ENCODE measurements at places on chromosomes 7 and 10. TPM values are rescaled to one million over a fixed set of nuclear protein-coding genes. Genes with fewer than 3 reads are reported as not detected.

DNA sequence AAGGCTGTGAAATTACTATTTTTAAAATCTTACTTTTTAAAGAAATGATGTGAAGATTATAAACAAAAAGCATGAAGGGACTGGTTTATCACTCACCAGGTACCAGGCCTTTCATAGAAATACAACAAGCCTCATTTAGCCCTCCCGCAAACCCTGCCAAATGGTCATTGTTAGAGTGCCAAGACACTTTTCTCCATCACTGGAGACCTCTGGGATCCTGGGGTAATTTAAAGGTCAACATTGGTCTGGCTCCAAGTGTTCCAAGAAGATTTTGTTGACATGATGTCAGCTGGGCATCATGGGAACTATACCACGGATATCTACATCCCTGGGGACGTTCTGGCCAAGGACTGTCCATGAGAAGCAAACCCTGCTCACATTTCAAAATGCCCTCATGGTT, 138.0 kb upstream of the FRMD4A start:
- no peak for DNase-seq

DNA sequence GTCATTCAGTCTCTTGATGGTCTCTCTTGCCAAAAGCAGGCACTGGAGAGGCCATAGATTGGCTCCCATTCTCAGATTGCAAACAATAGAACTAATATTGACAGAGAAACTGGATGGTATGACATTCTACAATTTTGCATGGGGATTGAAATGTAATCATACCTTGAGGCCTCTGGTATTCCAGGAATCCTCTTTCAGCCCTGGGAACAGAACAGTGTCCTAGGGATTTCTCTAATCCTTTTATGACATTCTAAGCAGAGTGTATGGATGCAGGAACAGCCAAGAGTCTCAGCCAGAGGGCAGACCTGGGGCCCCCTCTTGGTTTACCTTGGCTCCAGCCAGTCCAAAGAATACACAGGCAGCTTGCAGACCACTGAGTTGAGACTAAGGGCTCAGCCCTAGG, 206.4 kb downstream of the KCNMA1 start:
- DNase-seq: no peak

DNA sequence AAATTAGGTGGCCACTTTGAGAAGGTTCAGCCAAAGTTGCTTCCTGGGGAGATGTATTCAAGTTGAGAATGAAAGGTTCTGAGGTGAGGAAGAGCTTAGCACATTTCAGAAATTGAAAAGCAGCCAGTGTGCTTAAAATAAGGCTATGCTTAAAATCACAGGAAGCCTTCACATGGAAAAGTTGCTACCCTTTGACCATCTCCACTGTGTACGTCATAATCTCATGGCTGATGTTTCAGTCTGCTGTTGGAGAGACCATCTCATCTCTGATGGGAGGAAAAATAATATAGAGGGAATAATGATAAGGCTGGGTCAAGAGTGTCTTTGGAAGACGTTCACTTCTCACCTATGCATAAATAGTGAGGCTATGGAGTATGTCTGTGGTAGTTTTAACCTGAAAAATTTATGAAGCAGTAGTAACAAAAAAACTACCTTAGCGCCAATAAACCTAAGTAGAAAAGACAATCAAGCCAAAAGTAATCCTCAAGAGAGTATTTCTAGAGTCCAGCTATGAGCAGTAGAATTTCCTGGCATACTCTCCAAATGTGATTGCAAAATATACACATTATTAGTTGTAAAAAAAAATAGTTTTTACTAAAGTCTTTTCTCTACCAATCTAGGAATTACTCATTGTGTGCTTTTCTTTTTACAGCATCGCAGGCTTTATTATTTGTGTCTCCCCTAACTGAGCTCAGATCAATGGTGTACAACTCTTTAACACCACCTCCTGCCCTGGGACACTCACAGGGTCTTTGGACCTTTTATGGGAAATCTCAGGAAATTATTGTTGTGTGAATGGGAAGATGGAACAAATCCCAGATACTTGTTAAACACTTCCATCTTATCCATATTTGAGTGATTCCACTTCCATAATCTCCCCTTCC, 435.2 kb upstream of the LRGUK start:
- DNase-seq: no peak

Gene SLIT1
- total RNA-seq: 0.15 TPM

Gene KCNMA1
- total RNA-seq: 35.6 TPM

Measured in GM12878 (cell line).